ENCODE measurements at places on chromosomes 3 and 15.
A peak's percentile ranks its signal among the peaks of the same experiment; 100 is the strongest.

DNA sequence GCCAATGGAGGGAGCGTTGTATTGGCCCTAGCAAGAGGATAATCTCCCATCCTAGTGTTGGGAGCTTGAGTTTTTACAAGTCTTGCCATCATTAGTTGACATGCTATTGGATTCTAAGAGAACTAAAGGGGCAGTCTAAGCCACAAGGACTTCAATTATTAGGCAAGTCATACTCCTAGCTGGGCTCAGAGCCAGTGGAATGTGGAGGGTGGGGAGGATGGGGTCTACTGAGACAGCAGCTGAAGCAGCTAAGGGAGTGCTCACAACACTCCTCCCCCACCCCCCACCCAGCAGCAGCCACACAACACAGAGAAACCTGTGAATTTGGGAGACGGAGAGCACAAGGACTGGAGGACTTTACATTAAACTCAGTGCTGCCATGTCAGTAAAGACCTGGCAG lies 27.9 kb downstream of the FRG2C start:
- DNase-seq, result no peak

DNA sequence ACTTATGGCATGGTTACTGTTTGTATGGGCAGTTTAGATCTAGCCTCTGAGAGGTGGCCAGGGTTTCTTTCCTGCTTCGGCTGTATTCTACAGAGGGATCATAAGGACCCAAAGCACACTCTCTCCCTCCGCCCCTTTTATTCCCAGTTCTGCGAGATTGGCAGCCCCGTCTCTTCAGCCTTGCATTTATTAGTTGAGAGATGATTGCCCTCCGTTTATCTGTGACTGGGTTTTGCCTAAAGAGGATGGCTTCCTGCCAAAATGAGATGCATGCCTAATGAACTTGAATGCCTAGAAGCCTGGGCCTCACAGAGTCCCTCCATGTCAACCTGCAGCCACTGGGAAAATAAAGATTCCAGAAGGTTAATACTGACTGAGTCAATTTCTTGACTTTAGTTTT lies 97.1 kb upstream of the CHL1 start:
- DNase-seq, result no peak

GRCh38 chr3:108394016-108394415 lies 97.7 kb downstream of the HHLA2 start:
- DNase-seq, result no peak

GRCh38 chr3:126859415-126860246 lies 123.3 kb upstream of the PLXNA1 start:
- DNase-seq, result no peak

GRCh38 chr3:101414121-101414520 lies 93.7 kb upstream of the IMPG2 start:
- DNase-seq, result no peak

DNA sequence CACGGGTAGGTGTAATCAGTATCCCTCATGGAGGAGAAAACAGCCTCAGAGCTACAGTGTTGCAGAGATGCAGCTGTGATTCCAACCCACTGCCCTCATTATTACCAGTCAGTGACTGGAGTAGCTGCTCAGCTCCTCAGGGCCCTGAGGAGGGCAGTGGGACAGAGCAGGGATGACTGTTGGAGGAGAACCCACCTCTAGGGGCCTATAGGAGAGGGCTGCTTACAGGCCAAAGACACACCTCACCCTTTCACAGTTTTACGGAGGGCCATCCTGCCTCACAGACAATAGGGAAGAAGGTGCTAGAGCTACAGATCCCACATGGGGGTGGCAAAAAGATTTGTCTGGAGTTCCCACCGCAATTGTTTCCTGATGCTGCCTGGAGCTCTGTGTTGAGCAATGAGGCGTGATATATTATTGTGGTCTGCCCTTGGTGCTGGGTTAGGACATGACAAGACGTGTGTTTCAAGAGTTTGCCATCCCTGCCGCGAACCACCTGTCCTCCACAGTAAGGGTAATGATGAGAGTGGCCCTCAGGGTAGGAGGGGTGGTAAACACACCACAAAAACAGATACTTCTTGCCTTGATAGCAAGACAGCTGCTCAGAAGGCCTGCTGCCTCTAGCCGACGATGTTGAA lies 140.5 kb upstream of the TPM1 start:
- no peak for DNase-seq

- DNase-seq, result no peak
Observed at GRCh38 chr3:184337399-184337714, at the start of gene FAM131A. TSS of gene FAM131A (plus strand) at chr3:184337600. CDS start at chr3:184337631, 31 bp downstream.

GRCh38 chr15:48109212-48109611 lies 11.6 kb upstream of the SLC24A5 start:
- DNase-seq, result no peak

- DNase-seq, result no peak
Observed at GRCh38 chr3:73774645-73775044, 149.9 kb upstream of the PDZRN3 start.

- no peak for DNase-seq
Observed at GRCh38 chr3:146814601-146815315, 209.6 kb upstream of the PLSCR5 start.

GRCh38 chr15:39153058-39153714 lies 427.7 kb upstream of the THBS1 start:
- no peak for DNase-seq

DNA sequence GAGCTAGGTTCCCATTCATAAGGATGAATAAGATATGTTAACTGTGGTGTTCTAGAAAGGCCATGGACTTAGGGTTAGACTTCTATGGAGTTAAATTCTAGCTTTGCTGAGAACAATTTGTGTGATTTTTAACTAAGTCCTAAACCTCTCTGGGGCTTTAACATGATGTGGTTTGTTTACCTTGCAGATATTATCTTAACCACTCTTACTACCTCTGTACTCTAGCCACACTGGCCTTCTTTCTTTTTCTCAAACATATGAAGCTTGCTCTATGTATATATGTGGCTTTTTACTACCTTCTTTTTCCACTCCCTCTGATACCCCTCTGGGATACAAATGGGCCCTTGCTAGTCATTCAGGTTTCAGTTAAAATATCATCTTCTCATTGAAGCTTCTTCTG lies 108.4 kb downstream of the ZNF609 start:
- DNase-seq, result no peak

GRCh38 chr3:24905266-24905665 lies 410.6 kb upstream of the THRB start:
- no peak for DNase-seq

DNA sequence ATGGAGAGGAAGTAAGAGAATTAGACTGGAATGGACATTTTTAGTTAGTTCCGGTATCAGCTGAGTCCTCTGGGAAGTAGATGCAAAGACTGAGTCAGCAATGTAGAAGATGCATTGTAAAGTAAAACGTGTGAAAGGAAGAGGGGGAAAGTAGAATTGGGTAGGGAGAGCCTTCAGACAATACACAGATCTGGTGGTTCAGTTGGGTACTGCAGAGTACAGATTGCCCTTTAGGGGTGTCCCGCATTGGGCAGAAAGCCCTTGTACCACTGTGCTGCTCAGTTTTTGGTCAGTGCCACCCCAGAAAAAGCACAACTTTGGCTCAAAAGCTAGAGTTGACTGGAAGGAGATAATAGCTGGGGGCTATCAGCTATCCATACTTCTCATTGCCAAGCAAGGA lies 247.4 kb downstream of the KBTBD8 start:
- DNase-seq, result no peak

GRCh38 chr15:71784719-71785118 lies 25.6 kb upstream of the NR2E3 start:
- peak; percentile 27 for DNase-seq

- DNase-seq, result no peak
Observed at GRCh38 chr15:27764339-27764738, 334.8 kb downstream of the OCA2 start.

DNA sequence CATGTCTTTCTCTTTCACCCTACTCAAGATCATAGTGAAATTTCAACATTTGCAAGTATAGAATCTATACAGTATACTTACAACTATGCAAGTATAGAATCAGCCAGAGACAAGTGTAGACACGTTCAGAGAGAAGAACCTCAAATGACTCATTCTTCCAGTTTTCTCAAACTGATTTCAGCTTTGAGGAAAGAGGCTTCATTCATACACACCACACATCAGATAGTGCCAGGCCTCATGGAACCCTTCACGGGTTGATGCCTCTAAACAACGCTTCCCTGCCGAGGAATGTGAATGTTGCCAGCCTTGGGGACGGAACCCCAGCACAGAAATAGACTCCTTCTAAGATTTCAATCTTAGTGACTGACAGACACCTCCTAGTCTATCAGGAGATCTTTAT lies 135.7 kb downstream of the FOXP1 start:
- no peak for DNase-seq

- DNase-seq, result no peak
Observed at GRCh38 chr3:101519685-101520365, 6.8 kb upstream of the SENP7 start.

GRCh38 chr3:121637922-121638321 lies 22.8 kb downstream of the HCLS1 start:
- no peak for DNase-seq

- DNase-seq, result no peak
Observed at GRCh38 chr3:169118666-169119370, 544.7 kb downstream of the MECOM start.

GRCh38 chr15:48794697-48795134 lies 16.2 kb downstream of the CEP152 start:
- DNase-seq, result no peak

DNA sequence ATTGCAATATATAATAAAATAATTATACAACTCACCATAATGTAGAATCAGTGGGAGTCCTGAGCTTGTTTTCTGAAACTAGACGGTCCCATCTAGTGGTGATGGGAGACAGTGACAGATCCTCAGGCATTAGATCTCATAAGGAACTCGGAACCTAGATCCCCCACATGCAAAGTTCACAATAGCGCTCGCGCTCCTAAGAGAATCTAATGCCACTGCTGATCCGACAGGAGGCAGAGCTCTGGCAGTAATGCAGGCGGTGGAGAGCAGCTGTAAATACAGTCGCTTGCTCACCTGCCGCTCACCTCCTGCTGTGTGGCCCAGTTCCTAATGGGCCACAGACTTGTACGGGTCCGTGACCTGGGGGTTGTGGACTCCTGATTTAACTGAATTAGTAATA lies 87.8 kb downstream of the P3H2 start:
- no peak for DNase-seq

GRCh38 chr3:64915778-64916177 lies 228.0 kb upstream of the ADAMTS9 start:
- no peak for DNase-seq

GRCh38 chr3:185021256-185021655 lies 131.6 kb downstream of the C3orf70 start:
- no peak for DNase-seq

GRCh38 chr3:194351080-194351672 lies at the start of gene CPN2:
TSS of gene CPN2 (minus strand) at chr3:194351328. CDS start at chr3:194342702, 8,626 bp downstream.
- DNase-seq, result no peak

DNA sequence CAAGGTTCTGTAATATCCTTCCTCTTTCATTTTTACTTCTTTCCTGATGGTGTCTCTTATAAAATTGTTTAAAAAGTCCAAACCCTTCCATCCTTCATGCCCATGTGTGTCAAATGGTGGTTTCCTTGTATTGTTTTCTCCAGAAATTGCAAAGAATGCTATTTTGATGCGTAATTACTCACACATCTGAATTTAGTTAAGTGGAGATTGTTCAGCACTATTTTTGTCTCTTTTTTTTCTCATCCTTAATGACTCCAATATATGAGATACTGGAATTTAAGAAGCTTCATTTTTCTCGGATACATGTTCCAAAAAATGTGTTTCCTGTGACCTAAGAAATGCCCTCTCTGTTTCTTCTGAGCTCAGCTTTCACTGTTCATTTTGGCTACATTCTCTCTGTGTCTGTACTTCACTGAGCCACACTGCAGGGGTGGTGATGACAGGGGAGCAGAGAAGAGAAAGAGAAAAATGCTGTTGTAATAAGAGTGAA lies 799.8 kb downstream of the DIPK2A start:
- DNase-seq, result no peak

DNA sequence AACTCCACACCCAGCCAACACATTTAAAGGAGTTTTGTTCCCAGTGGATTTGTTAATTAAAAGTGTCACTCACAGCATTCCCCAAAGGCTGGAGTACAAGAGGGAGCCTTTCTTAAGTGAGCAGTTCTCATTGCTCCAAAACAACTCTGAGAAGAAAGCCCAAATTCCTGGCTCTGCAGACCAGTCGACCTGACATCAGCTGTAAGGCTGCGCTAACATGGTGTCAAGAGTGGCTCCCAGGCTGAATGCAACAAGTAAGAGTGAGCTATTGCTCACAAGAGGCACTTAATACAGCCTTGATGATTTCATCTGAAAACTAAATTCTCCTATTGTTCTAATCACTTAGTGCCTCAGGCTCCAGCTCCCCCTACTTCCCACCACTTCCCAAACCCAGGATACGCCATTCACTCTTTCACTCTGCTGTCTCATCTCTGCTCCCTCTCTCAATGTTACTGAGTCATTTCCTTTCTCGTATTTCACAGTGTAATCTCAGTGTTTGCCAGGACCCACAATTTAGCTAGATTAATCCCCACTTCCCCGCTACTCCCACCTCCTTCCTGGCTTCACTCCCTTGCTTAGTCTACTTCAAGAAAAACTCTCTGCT lies 81.8 kb downstream of the WWTR1 start:
- DNase-seq, result no peak

GRCh38 chr3:180932819-180933218 lies 20.3 kb downstream of the FXR1 start:
- no peak for DNase-seq

- DNase-seq, result no peak
Observed at GRCh38 chr15:33934921-33935320, 33.4 kb upstream of the CHRM5 start.

DNA sequence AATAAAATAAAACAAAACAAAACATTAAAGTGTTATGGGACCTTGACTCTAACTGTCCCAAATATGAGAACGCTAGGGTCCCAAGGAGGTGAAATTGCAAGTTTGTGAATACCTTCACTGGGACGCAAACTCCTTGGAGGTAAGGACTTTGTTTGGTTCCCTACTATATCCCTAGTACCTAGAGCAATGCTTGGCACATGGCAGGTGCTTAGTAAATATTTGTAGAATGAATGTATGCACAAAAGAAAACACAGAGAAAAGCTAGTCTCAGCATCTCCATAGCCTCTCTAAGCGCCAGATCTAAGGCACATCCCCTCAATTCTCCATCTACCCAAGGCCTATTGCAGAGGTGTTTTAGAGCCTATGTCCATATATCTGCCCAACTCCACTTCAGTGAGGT lies 30.5 kb downstream of the GPR176 start:
- DNase-seq, result no peak

- DNase-seq, result no peak
Observed at GRCh38 chr3:158912188-158912587, 110.3 kb downstream of the MFSD1 start.

DNA sequence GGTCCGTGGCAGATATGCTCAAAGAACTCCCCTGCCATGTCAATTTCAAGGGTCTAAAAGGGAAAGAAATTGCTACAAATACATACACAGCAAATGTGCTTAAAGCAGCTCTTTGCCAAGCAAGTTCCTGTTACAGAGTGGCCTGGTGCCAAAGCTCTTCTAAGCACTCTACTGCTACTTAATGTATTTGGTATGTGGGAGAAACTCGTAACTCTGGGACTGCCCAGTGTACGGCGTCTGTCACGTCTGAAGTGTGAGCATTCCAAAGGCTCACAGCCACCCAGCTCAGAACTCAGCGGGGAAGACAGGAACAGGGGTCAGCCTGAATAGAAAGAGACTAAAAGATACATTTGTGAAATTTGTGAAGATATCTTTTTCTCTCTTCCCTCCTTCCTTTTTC lies 54.6 kb downstream of the RBMS3 start:
- DNase-seq, result no peak

Measured in stimulated activated CD4-positive, alpha-beta T cell treated with anti-CD3 and anti-CD28 coated beads, Interleukin-2, amount 100 ng/mL, for 24 hours (primary cell).